ENCODE measurements at places on chromosomes 6 and 20.
A peak's percentile ranks its signal among the peaks of the same experiment; 100 is the strongest.

DNA sequence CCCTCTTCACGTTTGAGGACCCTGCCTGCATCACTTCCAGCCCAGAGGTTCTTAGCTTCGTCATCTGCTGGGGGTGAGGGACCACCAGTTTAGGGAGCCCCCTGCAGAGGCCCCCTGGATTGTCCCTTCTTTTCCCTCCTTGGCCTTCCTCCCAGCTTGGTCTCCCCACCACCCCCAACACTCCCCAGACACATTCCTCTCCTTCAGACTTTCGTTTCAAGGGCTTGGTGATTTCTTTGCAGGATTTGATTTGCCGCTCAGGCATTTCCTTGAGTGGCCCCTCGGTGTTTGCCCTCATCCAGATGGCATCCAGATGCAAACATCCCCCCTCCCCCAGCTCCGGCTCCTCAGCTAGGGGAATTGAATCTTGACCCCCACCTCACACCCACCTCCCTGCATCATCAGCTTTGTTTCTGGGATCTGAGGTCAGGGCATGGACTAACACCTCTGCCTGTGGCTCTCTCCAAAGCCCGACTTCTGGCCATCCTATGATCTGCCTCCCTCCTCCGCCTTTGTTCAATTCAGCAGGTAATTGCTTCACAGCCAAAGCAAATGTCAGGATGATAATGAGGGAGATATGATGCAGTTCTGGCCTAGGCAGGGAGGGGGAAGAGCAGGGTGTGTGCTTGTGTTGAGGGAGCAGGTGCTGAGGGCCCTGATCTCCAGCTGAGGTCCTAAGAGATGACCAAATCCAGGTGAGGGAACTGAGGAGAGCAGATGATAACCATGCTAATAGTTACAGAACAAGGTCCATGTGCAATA, 141.5 kb downstream of the VEGFA start:
- DNase-seq: no peak

- DNase-seq: no peak
Measured at GRCh38 chr20:49324306-49324705, 46.4 kb upstream of the ZNFX1 start.

- DNase-seq: no peak
Measured at GRCh38 chr20:14264869-14265268, 72.5 kb downstream of the FLRT3 start.

- peak; percentile 40 for DNase-seq
Measured at GRCh38 chr20:32743237-32744112, at the start of gene COMMD7. COMMD7 (minus strand) TSS chr20:32743467; CDS start chr20:32743391, 76 bp downstream.

GRCh38 chr20:61628901-61629601, 377.0 kb downstream of the CDH4 start:
- DNase-seq: no peak

DNA sequence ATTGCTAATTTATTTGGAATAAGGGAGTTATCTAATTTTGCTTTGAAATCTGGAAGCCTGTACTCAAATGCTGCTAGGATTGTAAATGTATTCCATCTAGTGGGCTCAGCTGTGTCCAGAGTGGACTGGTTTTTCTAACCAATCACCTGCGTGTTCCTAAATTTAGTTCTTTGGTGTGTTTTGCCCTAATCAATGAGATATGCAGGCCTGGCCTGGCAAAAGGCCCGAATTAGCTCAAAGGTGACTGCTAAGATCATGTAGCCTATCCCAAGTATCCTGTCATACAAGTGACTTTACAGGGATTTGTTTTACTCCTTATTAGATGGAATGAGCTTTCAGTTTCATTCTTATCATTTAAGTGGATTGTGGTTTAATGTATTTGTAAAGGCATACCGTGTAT, 51.3 kb upstream of the ARMC2 start:
- DNase-seq: no peak

GRCh38 chr6:36720251-36721141, 22.9 kb downstream of the RAB44 start:
- no peak for DNase-seq

DNA sequence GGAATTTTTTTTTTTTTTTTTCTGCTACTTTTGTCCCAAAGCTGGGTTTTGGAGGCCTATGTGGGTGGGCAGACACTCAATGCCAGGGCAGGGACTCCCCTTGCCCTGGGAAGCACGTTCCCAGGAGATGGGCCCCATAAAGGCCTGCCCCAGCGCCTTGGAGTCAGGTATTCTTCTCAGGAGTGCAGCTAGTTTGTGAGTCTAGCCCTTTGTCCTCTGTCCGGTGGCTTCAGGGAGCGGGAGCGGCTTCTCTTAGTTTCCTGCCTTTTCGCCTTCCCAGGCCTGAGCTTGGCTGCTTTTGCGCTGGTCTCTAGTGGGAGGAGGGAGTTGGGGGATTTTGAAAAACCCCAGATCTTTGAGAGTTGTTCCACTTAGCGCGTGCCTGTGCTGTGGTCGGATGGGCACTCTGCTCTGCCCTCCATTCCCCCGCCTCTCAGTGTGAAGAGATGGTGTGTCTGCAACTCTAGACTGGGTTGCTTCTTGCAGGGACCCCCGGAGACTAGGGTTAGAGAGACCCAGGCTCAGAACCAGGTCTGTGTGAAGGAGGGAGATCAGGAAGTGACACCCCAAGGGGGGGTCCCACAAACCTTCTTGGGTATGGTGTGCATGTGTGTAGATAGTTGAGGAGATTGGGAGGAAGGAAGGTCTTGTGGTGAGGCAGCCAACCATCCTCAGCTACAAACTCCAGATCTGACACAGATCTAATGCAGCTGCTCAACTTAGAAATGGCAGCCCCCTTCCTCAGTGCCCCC, 1.3 kb downstream of the PLCG1 start:
- no peak for DNase-seq

GRCh38 chr6:75932067-75932466, 140.4 kb downstream of the IMPG1 start:
- no peak for DNase-seq

DNA sequence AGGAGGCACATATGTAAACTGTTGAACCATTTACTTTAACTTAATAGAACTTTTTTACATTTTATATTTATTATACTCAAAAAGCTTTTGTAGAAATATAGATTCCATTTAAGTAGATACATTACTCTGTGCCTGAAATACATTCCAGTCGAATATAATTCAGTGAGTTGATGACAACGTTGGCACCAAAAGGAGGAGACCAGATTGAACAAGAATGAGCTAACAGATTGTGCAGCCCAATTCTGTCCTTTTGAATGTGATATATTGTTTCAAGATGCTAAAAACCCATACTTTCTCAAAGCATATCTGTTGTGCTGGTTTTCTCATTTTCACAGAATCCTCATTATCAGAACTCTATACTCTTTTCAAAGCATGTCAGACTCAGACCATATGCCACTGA, 147.4 kb upstream of the SIM1 start:
- DNase-seq: no peak

DNA sequence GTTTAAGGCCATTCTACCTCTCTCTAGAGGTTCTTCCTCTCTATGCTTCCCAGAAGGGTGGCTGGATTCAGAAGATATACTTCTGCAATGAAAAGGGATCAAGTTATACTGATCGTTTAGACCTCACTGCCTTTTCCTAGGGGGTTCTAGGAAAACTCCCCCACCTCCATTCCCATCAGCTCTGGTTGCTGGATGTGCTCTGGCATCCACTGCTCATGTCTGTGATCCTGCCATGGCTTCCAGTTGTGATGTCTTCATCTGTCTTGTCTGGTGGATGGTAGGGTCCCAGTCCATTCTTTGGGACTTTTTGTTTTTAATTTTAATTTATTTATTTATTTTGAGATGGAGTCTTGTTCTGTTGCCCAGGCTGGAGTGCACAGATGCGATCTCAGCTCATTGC, 118.4 kb downstream of the BTBD3 start:
- DNase-seq: no peak

DNA sequence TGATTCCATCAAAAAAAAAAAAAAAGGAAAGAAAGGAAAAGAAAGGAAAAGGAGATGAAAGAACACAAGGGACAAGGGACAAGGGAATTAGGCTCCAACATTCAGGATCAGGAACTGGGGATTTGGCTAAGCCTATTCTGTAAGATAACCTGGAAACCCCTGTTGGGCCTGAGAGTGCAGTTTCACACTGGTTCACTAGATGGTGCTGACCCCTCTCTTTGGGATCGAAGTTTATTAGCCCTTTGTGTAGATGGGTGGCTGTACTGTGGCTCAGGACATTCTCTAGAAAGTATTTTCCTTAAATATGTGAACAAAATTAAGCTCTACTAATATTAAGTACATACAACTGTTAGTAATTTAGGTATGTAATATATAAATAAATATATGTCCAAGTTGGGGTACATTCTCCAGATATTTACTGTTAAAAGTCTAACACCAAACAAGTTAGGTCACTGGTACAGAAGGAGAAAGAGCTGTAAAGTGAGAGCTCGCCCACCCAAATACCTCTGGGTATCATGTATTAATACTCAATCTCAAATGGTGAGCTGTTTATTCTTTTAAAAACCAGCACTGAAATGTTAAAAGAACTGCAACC, 6.3 kb downstream of the OR2A4 start:
- DNase-seq: no peak

GRCh38 chr6:106939208-106939607, 35.3 kb downstream of the CD24 start:
- DNase-seq: no peak

DNA sequence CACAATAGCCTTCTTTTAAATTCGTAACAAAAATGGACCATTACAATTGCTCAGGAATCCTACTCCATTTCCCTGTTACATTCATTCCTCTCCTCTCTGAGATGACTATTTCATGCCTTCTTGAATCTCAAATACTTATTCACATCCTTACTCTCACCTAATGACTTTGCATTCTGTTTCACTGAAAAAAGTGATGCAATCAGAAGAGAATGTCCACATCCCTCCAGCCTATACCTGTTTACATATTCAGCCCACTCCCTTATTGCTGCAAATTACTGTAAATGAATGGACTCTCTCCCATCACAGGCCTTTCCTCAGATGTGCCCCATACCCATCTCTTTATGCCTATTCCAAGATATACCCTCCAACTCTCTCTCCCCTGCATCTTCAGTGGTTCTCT, 8.6 kb downstream of the TAAR1 start:
- DNase-seq: no peak

- no peak for DNase-seq
Measured at GRCh38 chr6:13286181-13286580, 42.2 kb downstream of the TBC1D7 start.

DNA sequence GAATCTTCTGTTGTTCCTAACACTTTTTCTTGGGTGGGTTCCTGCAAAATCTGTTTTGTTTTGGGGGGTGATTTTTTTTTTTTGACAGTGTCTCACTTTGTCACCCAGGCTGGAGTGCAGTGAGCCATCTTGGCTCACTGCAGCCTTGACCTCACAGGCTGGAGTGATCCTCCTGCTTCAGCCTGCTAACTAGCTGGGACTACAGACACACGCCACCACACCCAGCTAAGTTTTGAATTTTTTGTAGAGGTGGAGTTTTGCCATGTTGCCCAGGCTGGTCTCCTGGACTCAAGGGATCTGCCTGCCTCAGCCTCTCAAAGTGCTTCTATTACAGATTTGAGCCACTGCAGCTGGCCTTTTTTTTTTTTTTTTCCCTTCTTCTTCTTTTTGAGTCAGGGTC, 60.5 kb upstream of the SNAP91 start:
- DNase-seq: no peak

- no peak for DNase-seq
Measured at GRCh38 chr6:37507077-37507476, 7.4 kb upstream of the CCDC167 start.

GRCh38 chr6:39934131-39934757, at the start of gene MOCS1:
MOCS1 (minus strand) TSS chr6:39934462; CDS start chr6:39934417, 45 bp downstream.
- no peak for DNase-seq

DNA sequence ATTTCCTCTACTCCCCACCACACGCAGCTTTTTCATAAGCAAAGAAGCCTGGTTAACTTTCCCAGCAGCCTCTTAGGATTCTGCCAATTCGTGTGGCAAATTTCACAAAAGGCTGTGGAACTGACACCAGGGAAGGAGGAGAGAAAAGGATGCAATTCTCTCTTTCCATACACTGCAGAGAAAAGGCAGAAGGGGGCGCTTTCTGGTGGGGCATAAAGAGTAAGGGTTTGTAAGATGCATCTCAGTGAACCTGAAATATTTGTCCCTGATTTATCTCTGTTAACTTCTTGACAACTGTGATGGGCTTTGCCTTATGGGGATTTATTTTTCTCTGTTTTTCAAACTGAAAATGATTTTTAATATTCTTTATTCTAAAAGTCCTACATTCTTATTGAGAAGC, 45.5 kb upstream of the GLP1R start:
- no peak for DNase-seq

- DNase-seq: no peak
Measured at GRCh38 chr20:63488315-63489251, 10.3 kb downstream of the EEF1A2 start.

- no peak for DNase-seq
Measured at GRCh38 chr6:170137911-170138910, 152.7 kb downstream of the DLL1 start.

DNA sequence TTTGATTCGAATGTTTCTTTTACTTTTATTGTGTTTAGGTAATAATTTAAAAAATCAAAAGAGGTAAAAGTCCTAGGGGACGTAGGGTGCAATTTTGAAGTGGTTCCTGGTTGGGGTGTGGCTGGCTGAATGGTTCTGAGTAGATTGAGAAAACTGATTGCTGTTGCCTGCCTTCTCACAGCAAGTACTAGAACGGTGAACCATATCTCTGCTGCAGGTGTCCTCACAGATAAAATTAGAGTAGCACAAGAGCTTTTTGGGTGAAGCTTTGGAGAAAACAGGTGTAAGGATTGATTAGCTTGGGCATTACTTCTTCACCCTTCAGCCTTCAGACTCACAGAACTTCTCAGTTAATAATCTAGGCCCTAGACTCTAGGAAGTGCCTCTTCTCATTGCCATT, 19.8 kb upstream of the GJA10 start:
- no peak for DNase-seq

GRCh38 chr20:37598100-37598543, 70.4 kb upstream of the BLCAP start:
- no peak for DNase-seq

DNA sequence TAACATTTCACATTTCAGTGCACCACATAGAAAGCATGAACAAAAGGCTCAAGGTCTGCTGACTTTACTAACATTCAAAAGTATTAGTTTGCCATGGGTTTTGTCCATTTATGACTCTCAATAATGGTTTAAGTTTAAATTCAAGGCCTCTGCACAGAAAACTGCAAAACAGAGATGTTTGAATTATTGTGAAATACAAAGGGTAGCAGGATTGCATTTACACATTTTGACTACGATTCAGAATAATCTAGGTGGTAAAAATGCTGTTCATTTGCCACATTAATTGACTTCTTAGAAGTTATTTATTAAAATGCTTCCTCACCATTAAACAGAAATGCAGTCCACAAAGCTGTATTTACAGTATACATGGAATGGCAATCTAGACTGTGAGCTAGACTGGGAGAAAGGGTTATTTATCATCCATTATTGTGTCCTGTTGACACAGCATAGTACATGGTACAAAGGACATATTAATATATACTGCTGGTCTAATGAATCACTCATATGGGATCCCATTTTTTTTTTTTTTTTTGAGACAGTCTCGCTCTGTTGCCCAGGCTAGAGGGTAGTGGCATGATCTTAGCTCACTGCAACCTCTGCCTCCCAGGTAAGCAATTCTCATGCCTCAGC, 18.0 kb downstream of the USP49 start:
- DNase-seq: no peak

- DNase-seq: no peak
Measured at GRCh38 chr6:135753196-135753595, 98.3 kb upstream of the PDE7B start.

- no peak for DNase-seq
Measured at GRCh38 chr6:137017081-137017480, 27.7 kb downstream of the IL20RA start.
